Inflammatory macrophage treated with lipopolysaccharide for 1 hour (primary cell): ENCODE measurements at places on chromosomes 1 and 21.

- DNase-seq: no peak
These were observed 524.2 kb downstream of the KIF26B start for GRCh38 chr1:245678860-245679411.

DNA sequence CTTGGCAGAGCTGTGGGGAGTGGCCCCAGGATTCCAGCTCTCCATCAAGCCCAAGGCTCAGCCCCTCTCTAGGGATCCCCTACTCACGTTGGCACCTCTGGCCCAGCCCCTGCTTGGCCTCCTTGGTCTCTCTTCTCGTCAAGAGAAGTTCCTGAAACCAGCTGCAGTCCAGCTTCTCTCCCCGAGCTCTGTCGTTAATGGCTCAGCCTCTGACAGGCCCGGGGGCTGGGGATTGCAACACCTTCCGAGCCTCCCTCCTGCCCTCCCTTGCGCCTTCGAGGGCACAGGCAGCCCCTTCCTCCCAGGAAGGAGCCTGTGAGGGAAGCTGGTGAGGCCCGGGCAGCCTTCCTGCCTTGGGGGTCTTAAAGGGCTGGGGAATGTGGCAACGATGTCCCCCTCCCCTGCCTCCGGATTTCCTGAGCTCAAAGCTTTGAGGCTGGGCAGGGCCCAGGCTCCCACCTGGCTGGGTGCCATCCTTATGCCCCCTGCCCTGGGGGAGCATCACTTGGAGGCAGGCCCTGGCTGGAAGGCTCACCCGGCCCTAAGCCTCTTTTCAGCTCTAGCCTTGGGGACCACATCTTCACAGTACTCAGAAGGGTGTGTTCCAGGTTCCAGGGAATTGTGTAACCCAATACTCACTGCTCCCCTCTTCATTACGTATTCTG lies at the start of gene CSF3R:
Gene CSF3R, minus strand, starts transcription at position 190 of the 665 bp plus-strand sequence. CDS start 3,417 bp downstream, outside the sequence.
- peak; percentile 29 for DNase-seq

DNA sequence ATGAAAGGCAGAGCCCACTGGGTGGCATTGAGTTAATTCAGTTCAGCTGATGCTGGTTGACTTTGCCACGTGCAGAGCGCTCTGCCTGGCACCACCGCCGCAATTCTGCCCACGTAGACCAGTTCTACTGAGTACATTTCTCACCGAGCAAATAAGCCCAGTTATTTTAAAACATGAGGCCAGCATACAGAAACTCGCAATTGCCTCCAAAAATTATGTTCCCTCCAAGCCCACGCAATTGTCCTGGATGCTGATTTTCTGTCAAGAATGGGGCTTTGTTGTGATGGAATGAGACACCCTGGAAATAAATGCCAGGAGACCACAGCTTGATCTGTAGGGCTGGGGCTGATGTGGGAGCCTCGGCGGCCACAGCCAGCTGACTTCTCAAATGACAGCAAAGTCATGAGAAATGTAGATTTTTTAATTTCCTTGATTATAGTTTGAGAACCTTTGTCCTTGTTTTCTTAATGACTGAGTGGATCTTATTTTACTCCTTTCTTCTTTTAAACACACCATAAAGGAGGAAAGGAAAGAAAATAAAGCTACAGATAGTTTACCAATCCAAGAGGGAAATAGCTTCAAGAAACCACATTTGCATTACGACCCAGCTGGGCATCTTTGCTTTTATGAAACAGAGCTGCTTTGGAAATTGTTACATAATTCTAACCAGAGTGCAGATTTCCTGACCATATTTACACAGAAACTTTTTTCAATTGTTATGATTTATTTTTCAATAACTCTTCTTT lies 11.6 kb upstream of the PARP1 start:
- DNase-seq: no peak

DNA sequence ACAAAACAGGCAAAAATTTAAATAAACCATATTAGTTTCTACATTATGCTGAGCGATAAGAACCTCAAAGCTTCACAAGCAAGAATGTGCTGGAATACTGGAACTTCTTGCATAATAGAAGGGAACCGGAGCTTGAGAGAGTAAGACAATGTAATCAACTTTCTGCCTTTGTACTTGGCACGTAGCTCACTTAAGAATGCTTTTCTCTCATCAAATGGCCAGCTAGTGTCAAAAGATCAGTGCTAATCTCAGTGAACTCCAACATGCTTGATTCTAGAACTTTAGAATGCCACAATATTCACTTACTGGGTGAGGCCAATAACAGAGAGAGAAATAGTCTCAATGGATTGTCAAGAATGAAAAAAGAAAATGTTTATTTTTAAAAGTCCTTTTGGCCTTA lies 486.1 kb upstream of the LRRC7 start:
- no peak for DNase-seq

- DNase-seq: no peak
These were observed 199.1 kb upstream of the LMO4 start for GRCh38 chr1:87129606-87130005.

DNA sequence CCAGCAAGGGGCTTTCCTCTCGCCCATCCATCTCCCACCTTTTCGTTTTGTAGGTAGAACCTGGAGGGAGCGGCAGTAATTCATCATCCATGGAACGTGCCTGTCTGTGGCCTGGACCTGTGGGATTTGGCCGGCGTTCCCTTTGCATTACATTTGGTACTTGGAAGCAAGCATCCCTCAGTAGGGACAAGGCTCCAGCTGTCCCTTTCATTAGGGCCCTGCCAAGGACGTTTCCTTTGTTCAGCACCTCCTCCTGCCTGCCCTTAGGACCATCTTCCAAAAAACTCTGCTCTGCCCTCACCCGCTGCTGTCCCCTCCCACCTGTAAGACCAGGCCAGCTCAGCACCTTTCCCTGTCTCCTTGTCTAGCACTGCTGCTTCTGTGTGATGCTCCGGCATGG lies 62.1 kb downstream of the RYR2 start:
- DNase-seq: no peak

- no peak for DNase-seq
These were observed 385.6 kb upstream of the ST6GALNAC5 start for GRCh38 chr1:76481672-76482071.

DNA sequence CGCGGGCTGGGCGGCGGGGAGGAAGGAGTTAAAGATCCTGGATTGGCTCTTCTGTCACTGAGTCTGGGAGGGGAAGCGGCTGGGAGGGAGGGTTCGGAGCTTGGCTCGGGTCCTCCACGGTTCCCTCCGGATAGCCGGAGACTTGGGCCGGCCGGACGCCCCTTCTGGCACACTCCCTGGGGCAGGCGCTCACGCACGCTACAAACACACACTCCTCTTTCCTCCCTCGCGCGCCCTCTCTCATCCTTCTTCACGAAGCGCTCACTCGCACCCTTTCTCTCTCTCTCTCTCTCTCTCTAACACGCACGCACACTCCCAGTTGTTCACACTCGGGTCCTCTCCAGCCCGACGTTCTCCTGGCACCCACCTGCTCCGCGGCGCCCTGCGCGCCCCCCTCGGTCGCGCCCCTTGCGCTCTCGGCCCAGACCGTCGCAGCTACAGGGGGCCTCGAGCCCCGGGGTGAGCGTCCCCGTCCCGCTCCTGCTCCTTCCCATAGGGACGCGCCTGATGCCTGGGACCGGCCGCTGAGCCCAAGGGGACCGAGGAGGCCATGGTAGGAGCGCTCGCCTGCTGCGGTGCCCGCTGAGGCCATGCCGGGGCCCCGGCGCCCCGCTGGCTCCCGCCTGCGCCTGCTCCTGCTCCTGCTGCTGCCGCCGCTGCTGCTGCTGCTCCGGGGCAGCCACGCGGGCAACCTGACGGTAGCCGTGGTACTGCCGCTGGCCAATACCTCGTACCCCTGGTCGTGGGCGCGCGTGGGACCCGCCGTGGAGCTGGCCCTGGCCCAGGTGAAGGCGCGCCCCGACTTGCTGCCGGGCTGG lies at the start of gene NPR1:
Gene NPR1, plus strand, starts transcription at position 170 of the 818 bp plus-strand sequence. Its CDS starts 421 bp downstream, at position 591.
- DNase-seq: no peak

GRCh38 chr21:43025636-43026180 lies 49.9 kb downstream of the CBS start:
- DNase-seq: no peak

GRCh38 chr1:57204091-57204490 lies 219.8 kb downstream of the DAB1 start:
- peak; percentile 7 for DNase-seq

DNA sequence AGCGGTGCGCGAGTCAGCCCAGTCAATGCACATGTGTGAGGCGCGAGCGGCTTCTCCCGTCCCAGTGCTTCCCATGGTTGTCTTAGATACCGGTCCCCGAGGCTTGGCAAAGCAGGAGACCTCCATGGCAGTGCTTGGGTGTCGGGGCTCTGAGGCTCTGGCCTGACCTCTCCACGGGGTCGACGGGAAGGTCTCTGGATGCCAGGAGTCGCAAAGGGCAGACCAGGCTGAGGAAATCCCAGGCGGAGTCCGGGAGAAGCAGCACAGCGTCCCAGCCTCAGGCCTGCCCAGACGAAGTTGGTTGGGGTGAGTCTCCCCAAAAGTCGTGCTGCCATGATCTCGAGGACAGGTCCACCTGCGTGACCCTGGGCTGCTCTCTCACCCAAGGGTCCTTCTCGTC lies 3881.6 kb downstream of the SRGAP2C start:
- no peak for DNase-seq

GRCh38 chr1:64062529-64062928 lies 140.9 kb upstream of the UBE2U start:
- DNase-seq: no peak

DNA sequence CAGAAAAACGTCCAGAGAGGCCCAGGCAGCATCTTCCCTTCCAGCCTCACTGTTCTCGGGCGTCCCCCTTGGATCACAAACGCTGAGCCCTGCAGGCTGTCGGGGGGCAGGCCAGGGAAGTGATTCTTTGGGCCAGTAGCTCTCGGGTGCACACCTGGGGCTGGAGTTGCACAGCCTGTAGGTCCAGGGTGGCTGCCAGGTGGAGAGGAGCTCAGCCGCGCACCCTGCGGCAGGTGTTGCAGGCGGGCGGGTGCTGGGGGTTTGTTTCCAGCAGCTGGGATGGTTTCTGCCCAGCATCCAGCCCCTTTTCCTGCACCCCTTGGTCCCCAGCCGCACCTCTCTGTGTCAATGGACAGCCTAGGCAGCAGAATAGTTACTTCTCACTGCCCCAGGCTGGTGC lies 15.7 kb downstream of the PRDM16 start:
- DNase-seq: no peak

DNA sequence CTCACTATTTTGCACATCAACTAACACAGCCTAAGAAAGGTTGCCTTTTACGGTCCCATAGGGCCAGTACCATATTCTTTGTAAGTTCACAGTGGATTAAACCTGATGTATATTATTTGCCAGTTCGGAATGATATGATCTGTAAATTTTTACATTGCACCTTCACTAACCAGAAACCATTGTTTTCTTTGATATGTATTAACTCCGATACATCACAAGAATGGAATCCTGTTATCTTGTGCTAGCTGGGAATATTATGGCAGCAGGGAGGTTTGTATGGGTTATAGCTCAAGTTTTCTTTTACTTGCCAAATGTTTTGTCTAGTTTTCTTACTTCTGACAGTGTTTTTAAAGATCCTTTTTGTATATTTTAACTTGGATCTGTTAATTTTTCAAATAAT lies 51.4 kb upstream of the S1PR1 start:
- DNase-seq: no peak

- DNase-seq: peak; percentile 73
These were observed 39.9 kb downstream of the PEX14 start for GRCh38 chr1:10514490-10515235.

DNA sequence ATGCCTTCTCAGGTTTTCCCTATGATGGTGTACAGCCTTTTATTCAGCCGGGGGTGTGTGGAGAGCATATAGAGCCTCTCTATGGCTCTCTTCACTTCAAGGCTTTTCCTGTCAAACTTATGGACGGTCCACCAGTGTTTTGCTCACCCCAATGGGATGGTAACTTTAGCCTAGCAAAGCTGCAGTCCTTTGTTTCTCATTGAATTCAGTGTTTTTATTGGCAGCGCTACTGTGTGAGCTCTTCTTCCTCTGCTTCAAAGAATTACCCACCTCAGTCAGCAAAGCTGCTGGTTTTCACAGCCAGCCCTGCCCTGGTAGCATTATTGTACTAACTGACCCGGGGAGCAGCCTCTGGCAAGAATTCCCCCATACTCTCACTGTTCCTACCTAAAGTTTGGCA lies 145.3 kb upstream of the RRP15 start:
- no peak for DNase-seq

- DNase-seq: no peak
These were observed 156.0 kb downstream of the PGBD5 start for GRCh38 chr1:230270185-230270558.

- DNase-seq: peak; percentile 25
These were observed 45.2 kb upstream of the ST6GALNAC3 start for GRCh38 chr1:76029331-76029730.

- DNase-seq: no peak
These were observed 27.5 kb downstream of the SH3BGR start for GRCh38 chr21:39479164-39479813.

- peak; percentile 22 for DNase-seq
These were observed 17.2 kb downstream of the NFYC start for GRCh38 chr1:40708750-40709099.

GRCh38 chr1:3657578-3658230 lies 5.4 kb downstream of the TP73 start:
- no peak for DNase-seq

GRCh38 chr1:166865926-166866325 lies 10.1 kb downstream of the TADA1 start:
- DNase-seq: no peak

DNA sequence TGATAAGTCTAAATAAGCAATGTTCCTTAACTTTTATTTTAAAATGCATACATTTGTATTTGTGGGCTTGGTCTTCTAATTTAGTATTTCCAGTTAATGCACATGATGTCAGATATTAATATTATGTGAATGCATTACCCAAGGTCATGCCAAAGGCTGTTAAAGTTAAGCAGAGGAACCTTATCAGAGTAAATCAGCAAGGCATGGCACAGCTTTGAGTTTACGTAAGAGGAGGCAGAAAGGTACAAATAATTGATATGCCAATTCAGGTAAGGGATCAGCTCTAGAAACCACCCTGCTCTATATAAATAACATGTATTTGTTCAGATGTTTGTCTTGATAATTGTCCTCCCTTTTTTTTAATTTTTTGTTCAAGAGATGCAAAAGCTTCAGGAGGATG lies 64.5 kb upstream of the CHRM3 start:
- no peak for DNase-seq

DNA sequence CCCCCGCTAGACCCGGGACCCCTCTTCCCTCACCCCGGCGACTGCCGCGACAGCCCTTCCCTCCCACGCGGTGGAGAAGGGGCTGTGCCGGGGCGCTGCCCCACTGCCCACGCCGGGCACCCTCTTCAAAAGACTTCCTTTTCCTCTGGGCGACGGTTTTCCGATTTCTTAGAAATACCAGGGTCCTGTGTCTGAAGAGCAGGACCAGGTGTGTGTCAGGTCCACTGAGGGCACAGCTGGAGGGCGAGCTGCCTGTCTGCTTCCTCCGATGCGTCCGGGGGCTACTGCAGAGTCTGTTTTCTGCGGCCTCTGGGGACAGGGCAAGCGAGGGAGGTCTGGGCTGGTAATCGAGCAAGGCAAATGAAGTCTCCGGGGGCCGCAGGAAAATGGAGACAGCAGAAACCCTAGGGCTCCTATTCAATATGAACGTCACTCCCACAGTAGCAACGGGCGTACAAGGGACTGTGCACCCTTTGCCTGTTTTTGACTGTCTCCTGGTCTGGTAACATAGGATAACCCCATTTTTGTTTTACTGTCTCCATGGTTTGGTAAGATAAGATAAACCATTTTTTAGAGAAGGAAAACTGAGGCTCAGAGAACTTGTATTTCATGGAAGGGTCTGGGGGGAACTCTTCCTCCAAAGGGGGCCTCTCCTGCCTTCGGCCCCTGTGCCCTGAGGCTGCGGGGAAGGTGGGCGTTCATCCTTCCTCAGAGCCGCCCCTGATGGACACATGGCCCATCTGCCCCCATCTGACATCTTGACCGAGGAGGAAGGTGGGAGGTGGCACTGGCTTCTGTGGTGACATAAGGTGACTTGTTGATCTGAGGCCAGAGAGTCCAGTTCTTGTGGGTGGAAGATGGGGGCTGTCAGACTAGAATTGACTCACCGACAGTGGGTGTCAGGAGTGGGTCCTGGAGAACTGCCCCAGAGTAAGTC lies 970 bp downstream of the TNFRSF1B start:
- DNase-seq: peak; percentile 53
